ENCODE measurements at places on chromosomes 2 and 18.

DNA sequence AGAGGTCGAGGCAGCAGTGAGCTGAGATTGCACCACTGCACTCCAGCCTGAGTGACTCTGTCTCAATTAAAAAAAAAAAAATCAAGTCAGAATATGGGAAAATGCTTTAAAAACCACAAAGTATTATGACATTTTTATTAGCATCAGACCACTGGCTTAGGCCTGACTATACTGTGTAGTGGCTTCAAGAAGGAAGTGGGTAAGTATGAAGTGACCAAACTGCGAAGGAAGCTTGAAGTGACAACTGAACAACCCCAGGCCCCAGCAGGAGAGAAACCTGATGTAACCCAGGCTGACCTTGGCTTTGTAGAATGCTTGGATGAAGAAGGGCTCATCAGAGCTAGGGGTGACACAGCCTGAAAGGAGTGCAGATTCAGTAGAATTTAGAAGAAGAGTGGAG, 21.4 kb upstream of the HAAO start:
- no peak for DNase-seq

- DNase-seq: no peak
Measured at GRCh38 chr2:133173224-133173623, 395.0 kb downstream of the NCKAP5 start.

DNA sequence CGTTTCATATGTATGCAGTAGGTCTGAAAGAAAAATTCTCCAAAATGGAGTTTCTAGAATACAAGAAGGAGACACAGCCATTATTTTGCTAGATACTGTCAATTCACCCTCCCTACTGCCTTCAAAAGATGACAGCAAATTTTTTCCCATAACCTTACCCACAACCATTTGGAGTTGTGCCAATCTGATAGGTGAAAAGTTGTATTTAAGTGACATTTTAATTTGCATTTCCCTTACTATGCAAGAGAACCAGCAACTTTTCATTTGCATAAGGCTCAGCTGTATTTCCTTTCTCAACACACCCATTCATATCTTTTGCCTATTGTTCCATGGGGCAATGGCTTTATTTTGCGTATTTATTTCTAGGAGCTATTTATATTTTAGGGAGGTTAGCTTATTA, 31.4 kb upstream of the IL18RAP start:
- no peak for DNase-seq

DNA sequence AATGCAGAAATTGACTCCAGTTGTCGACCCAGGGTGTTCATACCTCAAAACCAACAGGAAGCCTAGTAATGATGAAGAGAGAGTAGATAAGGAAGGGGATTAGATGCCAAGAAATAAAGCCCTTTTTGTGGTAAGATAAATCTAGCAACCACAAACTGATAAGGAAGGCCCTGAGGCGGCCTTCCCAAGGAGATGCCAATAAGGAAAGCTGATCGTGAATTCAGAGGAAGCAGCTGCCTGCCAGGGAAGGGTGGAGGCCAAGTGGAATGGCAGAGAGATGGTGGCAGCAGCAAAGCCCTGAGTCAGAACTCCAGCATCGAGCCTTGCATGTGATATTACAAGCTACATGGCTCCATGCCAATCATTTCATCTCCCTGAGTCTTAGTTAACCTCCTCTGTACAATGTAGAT, 126.3 kb downstream of the IRS1 start:
- DNase-seq: peak; percentile 88

- no peak for DNase-seq
Measured at GRCh38 chr2:65539633-65540032, 107.2 kb upstream of the SPRED2 start.
